Activated naive CD4-positive, alpha-beta T cell treated with anti-CD3 and anti-CD28 coated beads, Interleukin-2, amount 50 U/mL, for 16 hours (primary cell): ENCODE measurements at places on chromosomes 3 and 15.
A peak's percentile ranks its signal among the peaks of the same experiment; 100 is the strongest.

DNA sequence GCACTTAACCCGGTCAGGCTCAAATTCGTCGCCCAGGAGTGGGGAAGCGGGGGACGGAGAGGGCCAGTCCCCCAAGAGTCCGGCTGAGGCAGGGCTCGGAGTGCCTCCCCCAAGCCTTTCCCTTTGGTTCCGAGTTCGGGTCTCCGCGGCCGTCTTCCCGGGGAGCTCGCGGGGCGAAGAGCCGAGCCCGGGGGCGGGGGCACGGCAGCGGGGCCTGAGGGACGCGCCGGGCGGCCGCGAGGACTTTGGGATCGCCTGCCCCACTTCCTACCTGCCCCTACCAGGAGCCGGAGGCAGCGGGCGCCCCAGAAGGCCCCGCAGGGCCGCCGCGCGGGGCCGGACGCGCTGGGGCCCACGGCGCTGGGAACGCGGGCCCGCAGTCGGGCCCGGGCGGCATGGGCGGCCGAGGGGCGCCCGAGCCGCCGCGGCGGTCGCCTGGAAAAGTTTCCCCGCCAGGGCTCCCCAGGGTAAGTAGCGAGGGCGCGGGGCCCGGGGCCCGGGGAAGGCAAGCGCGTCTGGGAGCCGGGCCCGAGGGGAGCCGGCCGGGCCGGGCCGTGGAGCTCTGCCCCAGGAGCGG, 2.8 kb downstream of the FURIN start:
- DNase-seq: peak; percentile 39

GRCh38 chr3:160006282-160007163, 17.9 kb downstream of the IL12A start:
- no peak for DNase-seq

DNA sequence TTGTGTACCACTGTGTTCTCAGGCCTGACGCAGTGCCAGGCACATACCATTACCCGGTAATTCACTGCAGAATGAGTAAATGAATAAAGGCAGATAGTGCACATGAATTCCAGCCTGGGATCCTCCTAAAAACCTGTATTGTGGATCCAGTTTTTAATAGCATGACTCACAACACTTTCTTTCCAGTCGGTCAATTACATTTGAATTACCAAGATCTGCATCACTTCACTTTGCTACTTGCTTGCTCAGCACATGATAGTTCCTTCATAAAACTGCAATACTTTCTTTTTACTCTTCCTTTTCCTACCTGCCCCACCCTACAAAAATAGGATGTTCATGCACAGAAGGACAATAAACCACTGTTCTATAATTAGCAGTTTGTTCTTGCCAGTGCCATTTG, 553.8 kb downstream of the MAGI1 start:
- no peak for DNase-seq

DNA sequence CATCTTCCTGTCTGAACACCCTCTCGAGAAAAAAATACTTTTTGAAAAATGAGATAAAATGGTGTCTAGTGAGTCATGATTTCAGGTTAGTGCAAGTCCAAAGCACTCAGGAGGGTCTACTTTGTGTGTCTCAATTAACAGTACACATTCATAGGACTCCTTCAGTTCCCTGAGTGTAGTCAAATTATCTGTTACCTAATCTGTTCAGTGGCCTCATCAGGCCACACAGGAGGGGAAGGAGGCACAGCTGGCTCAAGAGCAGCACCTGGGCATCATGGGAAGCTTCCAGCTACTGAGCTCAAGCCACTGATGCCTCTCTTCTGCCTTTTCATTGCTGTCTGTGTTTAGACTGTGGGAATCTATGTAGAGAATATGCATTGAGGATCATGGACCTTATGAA, 341.4 kb upstream of the SGO1 start:
- no peak for DNase-seq

GRCh38 chr15:45347033-45347432, 31.3 kb downstream of the GATM start:
- no peak for DNase-seq

GRCh38 chr3:124995460-124995994, 60.3 kb downstream of the HEG1 start:
- peak; percentile 50 for DNase-seq

DNA sequence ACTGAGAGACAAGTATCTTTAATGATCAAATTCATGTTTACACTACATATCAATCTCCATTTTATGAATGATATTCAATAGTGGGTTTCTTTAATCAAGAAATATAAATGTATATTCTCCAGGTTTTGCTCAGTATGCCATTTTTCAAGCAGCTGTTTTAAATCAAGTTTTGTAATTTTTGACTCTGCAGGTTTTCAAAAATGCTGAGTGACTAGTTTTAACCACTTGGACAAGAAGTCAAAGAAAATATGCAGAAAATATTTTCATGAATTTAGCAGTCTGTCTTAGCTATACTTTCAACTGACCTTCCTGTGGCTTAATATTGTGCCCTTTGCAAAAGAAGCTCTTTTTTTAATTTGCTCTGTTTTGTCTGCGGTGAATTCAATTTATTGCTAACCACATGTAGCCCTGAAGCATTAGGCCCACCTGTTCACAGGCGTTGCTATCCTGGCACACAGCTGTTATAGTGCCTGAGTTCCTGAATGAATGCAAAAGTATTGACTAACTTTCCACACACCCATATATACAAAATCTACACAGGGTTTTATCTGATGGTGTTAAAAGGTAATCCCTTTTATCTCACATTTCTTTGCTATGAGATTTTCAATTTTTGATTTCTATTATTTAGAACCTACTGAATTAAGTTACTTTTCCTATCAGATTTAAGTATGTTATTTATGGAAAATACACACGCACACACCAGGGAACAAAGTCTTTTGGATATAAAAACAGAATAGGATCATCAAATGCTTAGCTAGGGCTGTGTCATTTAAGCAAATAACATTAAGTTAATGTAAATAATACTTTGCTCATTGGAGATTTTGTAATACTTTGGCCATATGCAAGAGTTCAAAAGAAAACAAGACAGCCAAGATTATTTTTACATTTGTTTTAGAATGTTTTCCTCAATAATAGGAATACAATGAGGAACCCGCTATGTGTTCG, 1166.1 kb upstream of the GBE1 start:
- DNase-seq: no peak

GRCh38 chr3:137924628-137925027, 85.3 kb upstream of the CLDN18 start:
- DNase-seq: no peak

DNA sequence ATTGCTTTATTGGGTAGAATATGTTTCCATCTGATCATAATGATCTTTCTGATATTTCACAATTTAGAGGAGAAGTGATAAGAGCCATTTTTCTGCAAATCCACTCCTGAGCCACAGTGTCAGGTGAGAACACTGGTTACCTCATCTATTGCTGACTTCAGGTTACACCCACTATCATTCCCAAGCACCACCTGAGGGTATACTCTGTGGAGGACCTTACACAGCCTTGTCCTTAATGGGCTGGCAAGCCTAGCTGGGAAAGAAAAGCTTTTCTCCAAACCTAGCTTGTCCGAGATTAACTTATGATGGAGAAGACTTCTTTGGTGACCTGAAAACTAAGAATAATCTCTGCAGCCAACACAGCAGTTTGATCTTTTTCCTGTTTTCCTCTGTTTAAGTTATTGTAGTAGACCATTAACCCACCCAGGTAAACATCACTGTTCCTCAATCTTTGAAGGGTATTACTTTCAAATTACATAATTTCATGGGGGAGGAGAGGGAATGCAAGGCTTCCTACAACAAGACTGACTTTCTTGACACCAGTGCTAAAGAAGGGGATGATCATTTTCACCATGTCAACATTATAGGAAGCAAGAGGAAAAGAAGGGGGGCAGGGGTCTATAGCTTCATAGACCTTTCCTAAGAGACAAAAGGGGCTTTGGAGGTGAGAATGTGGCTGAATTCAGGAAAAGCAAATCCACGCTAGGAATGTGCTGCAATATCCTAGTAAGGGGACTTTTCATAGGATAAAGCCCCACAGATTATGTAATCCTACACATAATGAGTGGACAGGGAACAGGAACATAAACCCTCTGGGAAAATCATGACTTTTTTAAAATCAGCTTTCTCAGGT, 1.7 kb downstream of the NCEH1 start:
- no peak for DNase-seq

DNA sequence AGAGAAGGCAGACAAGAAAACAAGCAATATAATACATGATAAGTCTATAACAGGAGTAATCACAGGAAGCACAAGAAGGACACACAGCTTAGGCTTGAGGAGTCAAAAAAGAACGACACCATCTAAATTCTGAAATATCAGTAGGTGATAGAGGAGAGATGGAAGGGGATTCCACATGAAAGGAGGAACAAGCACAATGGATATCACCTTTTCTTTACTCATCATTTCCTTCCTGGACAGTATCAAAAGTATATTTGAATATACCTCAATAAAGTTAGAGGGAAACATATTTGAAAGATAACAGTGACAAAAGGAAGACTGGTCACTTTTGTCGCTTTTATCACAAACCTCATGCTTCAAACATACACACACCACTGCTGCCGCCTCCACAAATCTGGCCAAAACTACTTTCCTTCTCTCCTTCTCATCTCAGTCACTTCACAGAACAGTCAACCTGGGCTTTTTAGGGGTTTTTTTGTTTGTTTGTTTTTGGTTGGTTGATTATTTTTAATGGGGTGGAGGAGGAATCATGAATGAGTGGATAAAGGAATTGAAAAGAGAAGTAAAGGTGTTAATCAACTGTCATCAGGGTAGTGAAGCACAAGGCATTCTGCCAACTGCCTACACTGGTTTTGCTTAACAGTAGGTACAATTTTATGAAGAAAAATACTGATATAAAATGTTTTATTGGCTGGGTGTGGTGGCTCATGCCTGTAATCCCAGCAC, 18.5 kb downstream of the DENND4A start:
- DNase-seq: no peak
